ENCODE measurements at places on chromosomes 6 and 20. TPM values are rescaled to one million over a fixed set of nuclear protein-coding genes. Genes with fewer than 3 reads are reported as not detected.

Gene TRIM15
- not detected for total RNA-seq

Gene KIF6
- total RNA-seq = 0.18 TPM

Gene TGM3
- total RNA-seq = 0.12 TPM

Gene LPA
- total RNA-seq = 0.21 TPM

Gene GSTA1
- total RNA-seq = not detected

Gene CLPSL2
- 0.80 TPM for total RNA-seq

Gene NKX2-4
- total RNA-seq = not detected

Gene SIRPB2
- not detected for total RNA-seq

Gene MROH8
- 0.70 TPM for total RNA-seq

Gene LPIN3
- total RNA-seq = 19.2 TPM

Gene PRR18
- total RNA-seq = 0.29 TPM

Gene GSTA2
- total RNA-seq = not detected

Gene RAB44
- total RNA-seq = 0.04 TPM

Gene EFCAB8
- not detected for total RNA-seq

Gene BMP6
- 14.8 TPM for total RNA-seq

Gene PGC
- total RNA-seq = 0.14 TPM

Gene PPIL6
- total RNA-seq = 4.7 TPM

Gene EMILIN3
- 0.51 TPM for total RNA-seq

Gene PRRT1
- total RNA-seq = 0.66 TPM

Gene WFDC10B
- not detected for total RNA-seq

Gene PGBD1
- 4.1 TPM for total RNA-seq

Gene COL12A1
- 5.4 TPM for total RNA-seq

Gene HFE
- total RNA-seq = 14.1 TPM

Gene SPINT4
- not detected for total RNA-seq

Gene NKAPL
- total RNA-seq = not detected

Gene SLC52A3
- 0.60 TPM for total RNA-seq

Gene CD24
- 374 TPM for total RNA-seq

Gene NOX3
- not detected for total RNA-seq

Gene FAM229B
- 7.5 TPM for total RNA-seq

Gene SPATA25
- 0.50 TPM for total RNA-seq

Gene FAXC
- 6.3 TPM for total RNA-seq

Gene GHRH
- not detected for total RNA-seq

Gene MMP24
- 35.6 TPM for total RNA-seq

Gene APMAP
- total RNA-seq = 190 TPM

Gene GRM1
- total RNA-seq = not detected

Gene HLA-F
- total RNA-seq = 3.8 TPM

Gene OVOL2
- 0.35 TPM for total RNA-seq

Data from A549 treated with dexamethasone at 1 μM for 4 hours (cell line).